ENCODE measurements at places on chromosomes 3 and 15.

- no peak for DNase-seq
These were observed 20.2 kb upstream of the KIF23 start for GRCh38 chr15:69393831-69394491.

- no peak for DNase-seq
These were observed 8.2 kb upstream of the PSTPIP1 start for GRCh38 chr15:76986743-76987142.

DNA sequence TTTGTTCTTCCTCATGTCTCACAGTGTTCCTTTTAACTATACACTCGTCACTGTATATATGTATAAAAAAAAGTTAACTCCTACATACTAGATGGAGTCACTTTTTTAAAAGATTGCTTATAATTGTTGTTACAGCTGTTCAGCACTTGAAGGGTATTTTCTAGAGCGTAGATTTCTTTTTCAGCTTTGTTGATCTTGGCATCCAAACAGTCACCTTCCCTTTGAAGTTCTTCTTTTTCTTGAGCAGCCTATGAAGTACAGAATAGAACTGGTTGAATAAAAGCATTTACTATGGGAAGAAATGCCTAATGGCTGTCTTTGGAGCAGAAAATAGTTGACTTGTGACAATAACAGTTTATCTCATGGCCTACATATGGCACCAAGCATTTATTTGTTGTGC lies 17.8 kb downstream of the TTC14 start:
- DNase-seq: no peak

DNA sequence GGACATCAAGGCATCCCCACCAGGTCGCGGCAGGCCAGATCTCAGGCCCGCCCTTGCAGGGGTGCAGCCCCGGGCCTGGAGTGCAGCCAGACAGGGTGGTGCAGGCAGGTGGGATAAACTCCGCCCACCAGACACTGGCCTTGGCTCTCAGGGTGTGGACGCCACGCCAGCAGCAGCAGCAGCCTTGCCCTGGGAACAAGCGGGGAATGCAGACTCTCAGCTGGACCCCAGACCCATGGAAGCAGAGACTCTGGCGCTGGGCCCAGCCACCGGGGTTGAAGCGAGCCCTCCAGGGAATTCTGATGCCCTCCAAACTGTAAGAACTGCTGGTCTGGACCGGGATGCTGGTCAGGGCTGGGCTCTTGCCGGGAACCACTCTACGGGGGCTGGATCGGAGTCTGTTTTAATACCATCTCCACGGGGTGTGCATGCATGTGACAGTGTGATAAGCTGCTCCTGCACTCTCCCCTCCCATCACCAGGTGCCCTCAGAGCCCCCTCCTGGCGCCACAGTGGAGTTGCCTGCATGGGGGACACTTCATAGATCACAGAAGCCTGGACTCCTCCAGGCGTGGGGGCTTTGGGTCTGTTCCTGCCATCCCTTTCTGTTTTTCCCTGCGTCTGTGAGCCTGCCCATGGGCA lies 142.7 kb downstream of the NSMCE3 start:
- no peak for DNase-seq

DNA sequence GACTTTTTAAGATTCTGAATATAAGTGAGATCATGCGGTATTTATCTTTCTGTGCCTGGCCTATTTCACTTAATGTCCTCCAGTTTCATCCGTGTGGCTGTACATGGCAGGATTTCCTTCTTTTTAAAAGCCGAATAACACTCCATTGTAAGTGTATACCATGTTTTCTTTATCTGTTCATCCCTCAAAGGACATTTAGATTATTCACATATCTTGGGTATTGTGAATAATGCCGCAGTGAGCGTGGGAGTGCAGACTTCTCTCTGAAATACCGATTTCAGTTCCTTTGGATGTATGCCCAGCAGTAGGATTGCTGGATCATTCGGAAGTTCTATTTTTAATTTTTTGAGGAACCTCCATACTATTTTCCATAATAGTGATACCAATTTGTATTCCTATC lies 136.1 kb downstream of the APBA2 start:
- no peak for DNase-seq

DNA sequence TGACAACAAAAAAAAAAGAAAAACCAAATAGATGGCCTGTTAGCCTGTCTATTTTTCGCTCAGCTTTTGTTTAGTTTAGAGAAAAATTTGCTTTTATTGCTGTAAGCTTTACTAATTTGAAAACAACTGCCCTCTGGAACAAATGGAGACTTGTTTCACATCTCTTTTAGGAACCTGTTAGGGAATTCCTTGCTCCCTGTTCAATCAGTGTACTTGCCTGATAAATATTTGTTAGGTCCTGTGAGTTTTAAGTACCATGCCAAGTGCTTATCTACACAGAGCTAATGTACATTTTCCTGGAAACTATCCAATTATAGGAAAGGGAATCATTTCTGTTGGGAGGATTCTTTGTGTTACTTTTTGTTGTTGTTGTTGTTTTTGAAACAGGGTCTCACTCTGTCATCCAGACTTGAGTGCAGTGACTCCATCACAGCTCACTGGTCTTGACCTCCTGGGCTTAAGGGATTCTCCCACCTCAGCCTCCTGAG lies 3.5 kb upstream of the LIPH start:
- DNase-seq: no peak

- DNase-seq: peak; percentile 24
These were observed 97.3 kb upstream of the THRB start for GRCh38 chr3:24591661-24592555.

DNA sequence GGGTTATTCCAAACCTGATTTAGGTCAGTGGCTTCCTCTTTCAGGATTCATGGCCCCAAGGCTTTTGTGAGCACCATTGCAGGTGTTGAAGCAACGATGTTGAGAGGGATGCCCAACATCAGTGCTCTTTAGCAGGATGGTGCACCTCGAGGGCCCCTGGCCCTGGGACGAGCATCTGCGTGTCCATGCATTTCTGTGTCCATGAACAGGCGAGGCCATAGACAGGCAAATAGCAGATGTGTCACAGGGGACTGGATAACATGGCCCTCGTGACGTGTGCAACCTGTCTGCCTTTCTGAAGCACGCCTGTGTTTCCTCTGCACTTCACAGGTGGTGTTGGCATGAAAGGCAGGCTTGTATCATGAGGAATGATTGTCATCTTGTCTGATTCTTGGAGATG lies 132.3 kb downstream of the SNRPN start:
- no peak for DNase-seq

DNA sequence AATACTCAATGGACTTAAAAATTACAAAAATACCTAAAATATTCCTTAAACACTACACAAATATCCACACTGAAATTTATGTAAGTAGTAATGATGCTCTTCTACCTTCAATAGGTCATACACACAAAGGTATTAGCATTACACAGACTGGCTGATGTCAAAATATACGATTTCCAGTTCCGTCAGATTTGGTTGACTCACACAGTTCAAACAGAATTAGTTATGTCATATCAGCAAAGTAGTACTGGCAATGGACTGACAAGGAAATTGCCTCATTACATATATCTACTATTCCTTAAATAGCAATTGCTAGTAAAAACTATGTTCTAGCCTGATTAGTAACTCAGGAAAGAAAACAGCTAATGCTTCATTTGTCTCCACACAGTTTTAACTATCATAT lies 70.8 kb downstream of the ADAM10 start:
- no peak for DNase-seq

DNA sequence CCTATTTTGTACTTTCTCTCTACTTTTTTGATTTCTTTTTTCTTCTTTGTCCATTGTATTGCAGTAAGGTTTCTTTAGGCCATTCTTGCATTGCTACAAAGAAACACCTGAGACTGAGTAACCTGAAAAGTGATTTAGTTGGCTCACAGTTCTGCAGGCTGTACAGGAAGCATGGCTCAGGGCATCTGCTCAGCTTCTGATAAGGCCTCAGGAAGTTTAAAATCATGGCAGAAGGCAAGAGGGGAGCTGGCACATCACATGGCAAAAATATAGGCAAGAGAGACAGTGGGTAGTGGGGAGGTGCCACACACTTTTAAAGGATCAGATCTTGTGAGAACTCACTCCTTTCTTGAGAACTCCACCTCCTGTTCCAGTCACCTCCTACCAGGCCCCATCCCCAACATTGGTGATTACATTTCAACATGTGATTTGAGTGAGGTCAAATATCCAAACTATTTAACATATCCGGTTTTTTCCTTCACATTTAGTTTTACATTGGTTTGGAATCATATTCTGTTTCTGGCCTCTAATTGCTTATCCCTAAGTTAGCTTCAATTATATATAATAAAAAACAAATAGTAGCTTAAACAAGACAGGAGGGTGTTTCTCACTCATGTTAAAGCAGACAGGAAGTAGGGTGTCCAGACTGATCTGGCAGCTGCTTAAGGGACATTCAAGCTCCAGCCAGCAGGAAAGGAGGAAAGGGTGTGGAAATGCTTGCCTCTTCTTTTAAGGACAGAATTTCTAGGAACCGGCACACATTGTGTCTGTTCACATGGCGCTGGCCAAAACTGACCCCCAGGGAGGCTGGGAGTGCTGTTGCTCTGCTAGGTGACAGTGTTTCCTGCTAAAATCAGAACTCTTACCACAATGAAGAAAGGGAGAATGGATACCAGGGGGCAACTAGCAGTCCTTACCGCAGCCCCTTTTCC lies 28.8 kb upstream of the SKOR1 start:
- DNase-seq: no peak

GRCh38 chr15:71458089-71458660 lies 342.9 kb downstream of the THSD4 start:
- no peak for DNase-seq

GRCh38 chr3:176595307-176595706 lies 602.0 kb downstream of the TBL1XR1 start:
- peak; percentile 46 for DNase-seq

DNA sequence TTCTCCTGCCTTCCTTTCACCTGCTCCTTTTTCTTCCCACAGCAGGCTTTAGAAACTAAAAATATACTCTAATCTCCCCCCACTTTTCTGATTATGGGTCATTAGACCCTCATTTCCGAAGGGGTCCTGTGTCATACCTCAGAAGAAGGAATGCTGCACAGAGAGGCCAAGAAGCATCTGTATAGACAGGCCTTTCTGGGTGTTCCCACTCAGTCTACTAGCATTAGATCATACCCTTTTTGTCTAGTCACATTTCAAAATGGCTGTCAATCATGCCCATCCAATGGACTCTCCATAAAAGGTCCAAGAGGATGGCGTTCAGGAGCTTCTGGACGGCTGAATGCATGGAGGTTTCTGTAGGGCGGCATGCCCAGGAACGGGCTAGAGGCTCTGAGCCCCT lies 192.2 kb downstream of the SUCLG2 start:
- DNase-seq: no peak

DNA sequence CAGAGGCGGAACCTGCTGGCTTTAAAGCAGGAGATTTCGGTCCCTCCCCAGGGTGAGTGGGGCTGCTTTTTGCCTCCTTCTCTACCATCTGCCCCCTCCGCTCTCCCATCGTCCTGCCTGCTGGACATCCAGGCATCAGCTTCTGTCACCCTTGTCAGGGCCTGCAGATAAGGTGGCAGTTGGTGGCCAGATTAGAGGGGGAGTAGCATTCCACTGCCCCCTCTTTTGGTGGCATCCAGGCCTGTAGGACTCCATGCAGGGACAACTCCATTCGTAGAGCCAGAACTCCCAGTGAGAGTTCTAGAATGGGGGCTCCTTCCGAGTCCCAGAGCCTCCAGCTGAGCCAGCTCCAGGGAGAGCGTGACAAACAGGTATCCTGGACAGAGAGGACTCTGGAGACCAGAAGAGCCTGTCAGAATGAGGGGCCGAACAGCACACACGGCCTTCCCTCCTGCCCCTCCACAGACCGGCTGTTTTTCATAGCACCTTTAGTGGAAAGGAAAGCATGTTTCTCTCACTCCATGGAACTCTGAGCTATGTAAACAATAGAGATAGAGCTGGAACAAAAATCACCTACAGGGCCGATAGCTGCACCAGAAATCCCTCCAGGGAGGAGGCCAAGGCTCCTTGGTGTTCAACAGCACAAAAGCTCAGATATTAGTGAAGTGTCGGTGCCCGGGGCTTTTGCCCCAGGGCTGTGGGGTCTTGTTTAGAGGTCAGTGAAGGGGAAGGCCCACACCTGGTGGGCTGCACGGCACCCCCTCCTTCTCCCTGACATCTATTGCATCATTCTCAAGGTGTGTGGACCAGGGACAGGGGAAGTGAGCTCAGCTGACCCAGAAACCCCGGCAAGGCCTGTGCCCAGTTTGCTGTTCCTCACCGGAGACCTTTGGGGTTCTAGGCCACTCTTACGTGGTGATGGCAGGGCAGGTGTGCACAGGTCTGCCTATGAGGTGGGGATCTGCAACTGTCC lies 34.2 kb downstream of the MAGEF1 start:
- no peak for DNase-seq

DNA sequence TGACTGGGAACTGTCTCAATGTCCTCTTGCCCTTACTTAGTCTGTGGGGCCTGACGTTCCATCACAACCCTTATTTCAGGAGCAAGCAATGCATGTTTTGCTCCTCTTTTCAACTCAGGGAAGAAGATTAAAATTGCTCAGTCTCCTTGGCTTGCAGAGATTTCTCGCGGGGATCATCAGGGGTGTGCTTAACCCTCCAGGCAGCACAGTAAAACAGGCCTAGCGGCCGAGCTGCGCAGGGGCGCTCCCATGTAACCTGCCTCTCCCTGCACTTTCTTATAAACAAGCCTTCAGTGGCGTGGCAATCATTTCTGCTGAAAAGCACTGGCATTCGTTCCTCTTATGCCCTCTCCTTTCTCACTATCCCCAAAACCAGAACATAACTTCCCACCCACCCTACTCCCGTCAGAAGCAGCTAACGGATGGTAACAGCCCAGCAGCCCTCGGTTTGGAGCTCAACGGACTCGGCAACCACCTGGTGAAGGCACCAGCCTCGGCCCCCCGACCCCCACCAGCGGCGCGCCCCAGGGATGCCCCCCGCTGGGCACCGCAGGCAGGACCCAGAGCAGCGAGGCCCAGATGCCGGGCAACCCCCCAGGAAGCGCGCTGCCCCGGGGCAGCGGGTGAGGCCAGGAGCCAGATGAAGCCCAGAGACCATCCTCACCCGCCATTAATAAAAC lies 1.1 kb downstream of the MCF2L2 start:
- DNase-seq: no peak

- no peak for DNase-seq
These were observed 163.0 kb upstream of the MLF1 start for GRCh38 chr3:158407844-158408517.

DNA sequence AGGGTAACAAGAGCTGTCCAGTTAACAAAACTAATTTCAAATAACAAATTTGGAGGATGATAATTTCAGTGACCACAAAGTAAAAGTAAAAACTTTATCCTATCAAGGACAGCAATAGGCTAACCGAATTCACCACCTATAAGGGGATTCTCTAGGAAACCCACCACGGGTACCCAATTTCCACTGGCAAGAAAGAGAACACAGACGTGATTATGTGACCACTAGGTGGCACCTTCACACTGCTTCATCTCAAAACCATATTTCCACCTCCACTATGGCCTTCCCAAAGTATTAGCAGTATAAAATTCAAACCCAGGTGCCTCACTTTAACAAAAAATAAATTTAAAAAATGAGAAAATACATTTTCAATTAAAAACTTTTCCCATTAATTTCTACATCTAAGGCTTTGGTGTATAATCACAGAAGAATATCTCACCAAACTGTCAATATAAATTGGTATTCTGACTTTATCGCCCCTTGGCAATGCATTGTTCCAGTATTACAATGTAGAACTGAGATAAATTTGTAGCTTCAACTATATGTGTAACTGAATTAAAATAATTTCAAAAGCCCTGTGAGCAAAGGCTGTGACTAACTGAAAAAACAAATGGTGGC lies 96.5 kb downstream of the FSIP1 start:
- DNase-seq: peak; percentile 13

- no peak for DNase-seq
These were observed 84.2 kb upstream of the ARRDC4 start for GRCh38 chr15:97876281-97876675.

GRCh38 chr3:104564045-104564643 lies 802.6 kb upstream of the ALCAM start:
- no peak for DNase-seq
